ENCODE measurements at places on chromosomes 12 and 14.

- DNase-seq, result no peak
Measured at GRCh38 chr14:95541932-95542930, 7.4 kb downstream of the GLRX5 start.

DNA sequence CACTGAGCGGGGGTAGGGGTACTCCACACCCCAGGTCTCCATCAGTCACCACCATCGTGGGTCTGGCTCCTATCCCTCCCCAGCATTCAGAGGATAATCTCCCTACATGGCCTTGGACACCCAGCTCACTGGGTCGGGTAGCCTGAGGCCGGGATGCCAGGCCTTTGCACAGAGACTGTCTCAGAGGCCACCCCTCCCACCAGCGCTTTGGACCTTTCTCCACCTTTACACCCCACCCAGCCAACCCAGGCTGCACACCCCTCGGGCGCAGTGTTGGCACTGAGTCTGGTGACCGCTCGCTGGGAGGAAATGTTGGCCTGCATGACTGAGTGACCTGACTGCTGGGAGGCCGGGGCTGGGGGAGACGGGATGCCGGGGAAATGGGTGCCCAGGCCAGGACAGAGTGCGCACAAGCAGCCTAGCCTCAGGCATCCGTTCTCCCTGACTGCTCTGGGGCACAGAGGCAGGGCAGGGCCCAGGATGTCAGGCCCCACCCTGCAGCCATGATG lies 10.6 kb upstream of the LBHD2 start:
- DNase-seq, result no peak

- DNase-seq, result no peak
Measured at GRCh38 chr14:77985211-77985615, 185.0 kb upstream of the NRXN3 start.

GRCh38 chr12:119949594-119949993 lies 39.4 kb upstream of the BICDL1 start:
- DNase-seq, result no peak

DNA sequence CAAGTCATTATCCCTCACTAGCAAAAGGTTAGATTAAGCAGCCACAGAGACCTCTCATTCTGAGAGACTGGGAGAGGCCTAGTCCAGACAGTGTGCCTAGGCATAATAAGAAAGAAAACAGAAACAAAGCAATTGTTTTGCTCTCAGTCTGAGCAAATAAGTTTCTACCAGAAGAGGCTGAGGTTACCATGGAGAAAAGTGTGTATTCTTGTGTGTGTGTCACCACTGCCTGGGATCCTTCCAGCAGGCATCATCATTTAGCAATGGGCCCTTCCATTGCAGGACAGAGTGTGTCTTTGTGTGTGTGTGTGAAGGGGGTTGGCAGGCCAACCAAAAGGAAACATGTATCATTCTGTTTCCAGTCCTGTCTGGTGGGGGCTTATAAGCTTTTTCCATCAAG lies 3.7 kb downstream of the EFS start:
- DNase-seq, result no peak

DNA sequence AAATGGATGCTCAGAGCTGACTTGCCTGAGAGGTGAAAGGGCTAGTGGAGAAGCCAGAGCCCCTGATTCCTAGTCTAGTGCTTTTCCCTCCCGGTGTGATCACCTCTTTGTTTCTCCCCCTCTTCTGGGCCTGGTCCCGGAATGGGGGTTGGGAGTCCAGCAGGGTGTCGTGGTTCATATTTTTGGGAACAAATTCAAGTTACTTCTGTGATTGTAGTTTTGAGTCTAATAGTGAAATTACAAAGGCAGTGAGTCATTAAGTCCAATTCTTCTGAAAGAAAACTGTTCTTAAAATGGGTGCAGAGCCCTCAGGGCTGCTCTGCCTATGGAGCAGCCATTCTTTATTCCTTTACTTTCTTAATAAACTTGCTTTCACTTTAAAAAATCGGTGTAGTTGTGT lies 7.6 kb downstream of the SUSD6 start:
- DNase-seq, result no peak

DNA sequence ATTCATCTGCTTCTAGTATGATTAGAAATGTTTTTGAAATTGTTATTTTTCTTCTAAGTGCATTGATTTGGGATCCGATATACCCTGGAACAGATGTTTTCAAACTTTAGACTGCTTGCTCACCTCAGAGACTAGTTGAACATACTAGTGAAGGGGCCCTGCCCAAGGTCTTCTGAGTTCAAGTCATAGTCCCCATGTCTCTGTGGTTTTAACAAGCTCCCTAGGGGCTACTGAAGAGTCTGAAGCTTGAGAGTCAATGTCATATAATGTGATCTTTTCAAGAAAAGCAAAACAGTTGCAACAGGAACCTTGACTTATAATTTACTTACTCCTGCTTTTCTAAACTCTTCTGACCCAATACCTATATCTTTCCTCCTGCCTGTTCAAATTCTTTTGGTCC lies 7.5 kb upstream of the UBE2N start:
- DNase-seq, result no peak

DNA sequence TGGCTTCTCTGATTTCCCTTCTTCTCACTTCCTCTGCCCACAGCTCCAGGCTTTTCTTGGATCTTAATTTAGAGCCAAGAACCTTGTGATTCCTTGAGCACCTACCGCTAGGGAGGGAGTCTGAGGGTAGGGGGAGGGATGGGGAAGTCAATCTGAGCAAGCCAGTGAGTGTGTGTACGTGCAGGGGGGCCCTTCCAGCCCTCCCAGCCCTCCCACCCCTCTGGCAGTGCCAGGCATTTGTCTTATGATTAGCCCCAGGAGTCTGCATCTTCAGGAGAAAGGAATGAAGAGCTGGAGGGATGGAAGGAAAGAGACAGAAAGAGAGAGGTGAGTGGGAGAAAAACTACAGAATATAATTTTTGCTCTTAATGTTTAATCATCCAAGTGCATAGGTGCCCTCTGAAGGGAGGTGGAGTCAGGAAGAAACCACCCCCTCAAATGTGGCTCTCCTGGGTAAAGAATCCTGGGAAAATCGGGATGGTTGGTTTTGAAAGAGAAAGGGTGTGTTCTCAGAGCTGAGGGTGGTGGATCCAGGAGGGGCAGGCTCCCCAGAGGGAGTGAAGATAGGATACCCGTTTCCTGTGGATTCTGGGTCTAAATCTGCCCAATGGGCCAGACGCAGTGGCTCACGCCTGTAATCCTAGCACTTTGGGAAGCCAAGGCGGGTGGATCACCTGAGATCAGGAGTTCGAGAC lies 2.1 kb downstream of the PIANP start:
- no peak for DNase-seq

GRCh38 chr14:76456200-76456599 lies 80.3 kb downstream of the ESRRB start:
- peak; percentile 7 for DNase-seq

DNA sequence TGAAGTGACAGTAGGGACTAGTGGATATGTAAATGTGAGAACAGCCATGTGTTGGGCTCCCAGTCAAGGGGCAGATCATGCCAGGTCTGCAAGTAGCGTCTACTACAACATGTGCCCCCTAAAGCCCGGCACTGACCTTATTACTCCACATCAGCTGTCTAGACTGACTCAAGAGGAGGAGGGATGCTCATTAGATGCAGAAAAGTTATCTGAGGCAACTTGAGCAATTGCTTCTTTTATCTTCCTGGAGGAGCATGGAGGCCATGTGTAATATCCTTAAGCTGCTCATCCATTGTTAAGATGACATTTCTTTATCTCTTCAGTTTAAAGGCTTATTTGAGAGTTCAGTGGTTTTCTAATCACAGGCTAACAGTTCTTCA lies 404.7 kb upstream of the FLRT2 start:
- DNase-seq, result no peak

DNA sequence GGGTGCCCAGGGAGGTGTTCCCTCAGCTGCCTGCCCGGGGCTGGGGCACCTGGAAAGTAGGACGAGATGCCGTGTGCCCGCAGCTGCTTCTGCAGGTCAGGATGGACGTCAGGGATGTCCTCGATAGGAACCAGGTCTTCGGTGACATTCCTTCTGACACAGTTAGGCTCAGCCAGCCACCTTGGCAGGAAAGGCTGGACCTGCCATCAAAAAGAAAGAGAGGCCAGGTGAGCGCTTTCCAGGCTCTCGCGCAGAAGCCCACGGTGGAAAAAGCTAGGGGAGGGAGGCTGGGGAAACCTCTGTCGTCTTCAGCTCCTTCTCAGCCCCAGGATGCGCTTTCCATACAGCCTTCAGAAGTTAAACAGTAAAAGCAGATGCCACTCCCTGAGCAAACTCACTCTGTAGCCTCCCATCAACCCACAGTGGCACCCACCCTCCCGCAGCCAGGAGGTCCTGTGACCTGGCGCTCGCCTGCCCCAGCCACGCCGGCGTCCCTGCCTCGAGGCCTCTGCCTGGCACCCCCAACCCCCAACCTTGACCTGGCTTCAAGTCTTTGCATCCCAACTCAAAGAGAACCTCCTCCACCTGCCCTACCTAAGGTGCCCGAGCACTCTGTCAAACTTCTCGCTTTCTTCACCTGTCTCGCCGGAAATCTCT lies 1.3 kb downstream of the DDX51 start:
- no peak for DNase-seq
